ENCODE measurements at places on chromosomes 16 and 17.

DNA sequence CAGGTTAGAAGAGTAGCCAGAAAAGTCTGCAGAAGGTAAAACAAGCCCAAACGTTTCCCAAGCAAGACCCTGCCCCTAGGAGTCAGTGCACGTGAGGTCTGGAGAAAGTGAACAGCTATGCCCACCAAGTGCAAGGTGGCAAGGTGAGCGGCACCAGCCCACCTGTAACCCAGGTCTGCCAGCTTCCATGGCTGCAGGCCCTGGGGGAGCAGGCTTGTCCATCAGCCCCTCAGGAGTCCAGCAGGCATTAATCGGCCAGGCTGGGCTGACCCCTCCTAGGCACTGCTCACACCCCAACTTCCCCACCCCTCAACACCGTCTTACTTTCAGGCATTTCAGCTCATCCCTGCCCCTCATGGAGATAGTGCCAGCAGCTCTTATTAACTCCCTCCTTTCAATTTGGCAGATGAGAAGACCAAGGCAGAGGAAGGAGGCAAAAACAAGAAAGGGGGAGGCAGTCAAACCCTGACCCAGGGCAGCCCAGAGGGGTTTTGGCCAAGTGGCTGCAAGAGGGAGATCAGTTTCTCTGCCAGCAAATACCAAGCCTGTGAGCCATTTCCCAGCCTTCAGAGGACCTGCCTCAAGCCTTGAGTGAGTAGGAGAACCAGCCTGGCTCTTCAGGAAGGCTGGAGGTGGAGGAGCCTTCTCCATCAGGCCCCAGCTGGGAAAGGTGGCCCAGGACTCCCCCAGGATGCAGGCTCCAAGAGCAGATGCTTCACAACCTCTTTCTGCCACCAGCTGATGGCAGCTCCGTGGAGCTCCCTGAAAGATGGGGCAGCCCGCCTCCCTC, 14.7 kb downstream of the BEAN1 start:
- no peak for DNase-seq

DNA sequence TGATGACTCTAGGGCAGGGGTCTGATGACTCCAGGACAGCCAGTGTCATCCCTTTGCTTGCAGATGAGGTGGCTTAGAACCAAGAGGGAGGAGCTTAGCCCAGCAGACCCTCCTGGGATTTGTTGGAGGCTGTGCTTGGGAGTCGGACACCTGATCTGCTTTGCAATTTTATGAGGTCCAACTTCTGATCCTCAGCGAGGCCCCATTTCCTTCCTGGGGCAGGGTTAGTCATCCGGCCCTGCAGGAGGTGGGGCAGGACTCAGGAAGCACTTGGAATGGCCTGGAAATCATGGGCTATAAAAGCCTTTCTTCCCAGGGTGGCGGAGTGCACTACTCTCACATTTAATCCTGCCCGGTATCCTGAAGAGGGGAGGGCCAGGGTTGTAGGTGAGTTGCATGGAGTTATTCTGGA, 168.5 kb downstream of the MSI2 start:
- no peak for DNase-seq

- DNase-seq, result no peak
These were observed 276.2 kb upstream of the IRX5 start for GRCh38 chr16:54654429-54654828.

GRCh38 chr17:39084558-39084957, 66.9 kb downstream of the PLXDC1 start:
- no peak for DNase-seq

DNA sequence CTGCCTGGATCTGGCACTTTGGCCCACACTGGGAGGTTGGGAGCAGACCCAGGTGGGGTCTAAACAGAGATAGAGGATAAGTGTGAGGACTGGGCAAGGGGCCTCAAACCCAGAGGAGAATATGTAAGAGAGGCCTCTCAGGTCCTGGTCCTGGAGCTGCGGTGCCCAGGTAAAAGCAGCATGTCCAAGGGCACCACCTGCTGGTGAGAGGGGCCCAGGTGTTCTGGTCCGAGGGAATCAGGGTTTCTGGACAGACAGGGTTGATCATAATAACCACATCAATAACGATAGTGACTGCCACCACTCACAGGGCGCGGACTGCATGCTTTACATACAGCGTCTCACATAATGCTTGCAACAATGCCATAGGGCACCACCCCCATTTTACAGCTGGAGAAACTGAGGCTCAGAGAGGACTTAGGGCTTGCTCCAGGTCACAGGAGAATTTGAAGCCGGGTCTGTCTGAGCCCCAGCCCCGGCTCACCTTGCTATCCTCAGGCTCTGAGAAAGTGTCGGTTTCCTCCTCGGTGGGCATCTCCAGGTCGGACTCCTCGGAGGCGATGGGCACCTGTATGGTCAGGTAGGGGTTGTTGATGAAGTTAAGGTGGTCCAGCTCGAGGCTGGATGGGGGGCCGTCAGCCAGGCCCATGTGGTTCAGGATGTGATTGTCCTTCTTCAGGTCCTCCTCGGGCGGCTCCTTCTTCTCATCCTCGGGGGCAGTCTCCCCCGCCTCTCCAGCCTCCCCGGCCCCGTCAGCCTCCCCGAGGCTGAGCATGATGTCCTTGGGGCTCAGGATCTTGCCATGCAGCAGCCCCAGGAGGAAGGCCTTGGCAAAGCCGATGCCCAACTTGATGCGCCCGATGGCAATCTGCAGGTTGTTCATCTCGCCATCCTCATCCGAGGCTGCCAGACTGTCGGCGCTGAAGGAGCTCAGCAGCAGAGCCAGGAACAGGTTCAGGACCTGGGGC, 19.1 kb upstream of the CD79B start:
- no peak for DNase-seq

GRCh38 chr16:1938316-1938715, 4.7 kb downstream of the MSRB1 start:
- no peak for DNase-seq

DNA sequence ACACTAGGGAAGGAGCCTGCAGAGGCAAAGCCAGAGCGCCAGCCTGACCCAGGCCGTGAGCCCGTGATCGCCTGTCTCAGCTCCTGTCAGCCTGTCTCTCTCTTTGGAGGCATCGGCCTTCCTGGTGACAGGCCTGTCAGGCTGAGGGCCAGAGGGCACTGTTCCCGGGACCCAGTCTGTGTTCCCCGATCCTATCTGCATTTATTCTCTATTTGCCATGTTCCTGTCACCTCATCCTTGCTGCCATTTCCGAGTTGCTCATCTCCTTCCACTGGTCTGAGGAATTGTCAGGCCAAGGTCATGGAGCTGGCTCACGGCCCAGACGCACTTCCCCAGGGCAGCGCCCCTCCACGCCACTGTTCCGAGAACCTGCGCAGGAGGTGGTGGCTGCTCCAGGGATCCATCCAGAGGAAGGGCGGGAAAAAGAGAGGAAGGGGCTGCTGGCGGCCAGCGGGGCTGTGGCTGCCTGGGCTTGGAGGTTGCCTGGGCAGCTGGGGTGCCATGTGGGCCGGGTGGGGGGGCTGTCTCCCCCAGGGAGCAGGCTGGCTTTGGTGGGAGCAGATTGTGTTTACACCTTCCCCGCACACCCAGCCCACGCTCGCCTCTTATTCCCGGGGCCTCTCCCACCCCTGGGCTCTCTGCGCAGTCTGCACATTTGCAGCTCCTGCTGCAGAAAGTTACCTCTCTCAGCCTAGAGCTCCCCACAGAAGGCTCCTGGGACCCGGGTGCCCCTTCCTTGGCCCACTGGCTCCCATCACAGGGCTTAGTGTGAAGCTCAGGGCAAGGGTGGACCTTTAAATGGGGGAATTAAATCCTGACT, 4.9 kb downstream of the PRCD start:
- no peak for DNase-seq

DNA sequence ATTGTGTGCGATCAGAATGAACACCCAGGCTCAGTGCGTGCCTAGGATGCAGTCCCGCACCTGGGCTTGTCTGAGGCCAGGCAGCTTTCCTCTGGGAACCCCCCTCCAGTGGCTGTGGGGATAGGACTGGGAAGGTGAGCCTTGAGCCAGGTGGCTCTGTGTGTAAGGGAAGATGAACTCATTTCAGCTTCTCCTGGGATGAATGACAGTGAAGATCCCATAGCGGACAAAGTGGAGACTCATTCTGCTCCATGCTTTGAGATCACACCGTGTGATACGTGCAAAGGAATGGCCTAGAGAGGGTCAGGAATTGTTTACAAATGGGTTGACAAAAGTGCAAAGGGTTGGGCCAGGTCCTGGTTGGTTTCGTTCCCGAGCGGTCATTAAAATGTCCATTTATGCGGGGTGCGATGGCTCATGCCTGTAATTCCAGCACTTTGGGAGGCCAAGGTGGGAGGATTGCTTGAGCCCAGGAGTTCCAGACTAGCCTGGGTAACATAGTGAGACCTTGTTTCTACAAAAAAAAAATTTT, 15.8 kb downstream of the GPRC5C start:
- no peak for DNase-seq

GRCh38 chr16:49580751-49581303, 207.2 kb downstream of the C16orf78 start:
- no peak for DNase-seq

GRCh38 chr17:38449364-38449763, 21.1 kb downstream of the ARHGAP23 start:
- no peak for DNase-seq

DNA sequence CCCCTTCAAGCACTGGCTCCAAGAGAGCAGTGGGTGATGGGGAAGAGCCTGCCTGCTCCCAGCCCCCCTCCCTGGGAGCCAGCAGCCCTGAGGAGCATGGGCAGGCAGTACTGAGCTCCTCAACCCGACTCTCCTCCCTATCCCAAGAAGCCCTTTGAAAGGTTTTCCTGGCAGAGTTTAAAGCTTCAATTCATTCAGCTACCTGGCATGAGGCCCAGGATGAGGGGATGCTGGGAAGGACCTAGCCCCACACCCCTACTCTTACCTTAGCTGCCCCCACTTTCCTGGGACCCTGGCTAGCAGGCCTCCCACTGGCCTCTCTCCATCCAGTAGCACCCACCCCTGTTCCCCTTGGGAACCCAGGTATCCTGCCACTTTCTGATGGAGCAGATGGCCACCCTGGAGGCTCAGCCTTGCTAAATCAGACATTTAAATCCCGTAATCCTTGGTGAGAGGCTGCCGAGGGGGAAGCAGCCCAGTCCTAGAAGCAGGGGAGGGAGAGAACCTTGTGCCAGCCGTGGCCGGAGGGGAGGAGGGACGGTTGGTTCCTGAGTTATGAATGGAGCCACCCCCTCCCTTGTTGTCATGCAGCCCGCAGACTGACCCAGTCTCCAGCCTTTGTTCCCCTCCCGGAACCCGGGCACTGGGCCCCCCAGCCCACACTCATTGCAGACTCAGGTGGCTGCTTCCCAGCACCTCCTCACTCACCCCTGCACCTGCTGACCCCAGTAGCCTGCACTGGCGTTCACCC, 17.1 kb downstream of the ATP1B2 start:
- DNase-seq, result no peak

DNA sequence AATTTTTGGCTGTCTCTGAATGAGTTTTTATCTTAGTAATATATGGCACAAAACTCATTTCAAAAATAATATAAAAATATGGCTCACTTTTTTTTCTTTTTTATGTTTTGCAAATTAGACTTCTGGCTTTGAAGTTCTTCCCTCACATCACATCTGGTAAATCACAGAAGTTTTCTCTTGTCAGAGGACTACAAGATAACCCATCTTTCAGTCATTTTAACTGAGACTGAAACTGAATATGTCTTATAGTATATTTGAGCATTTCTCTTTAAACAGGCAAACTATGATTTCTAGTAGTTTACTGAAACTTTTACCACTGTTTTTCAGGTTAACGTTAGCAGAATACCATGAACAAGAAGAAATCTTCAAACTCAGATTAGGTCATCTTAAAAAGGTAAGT, 51.1 kb upstream of the MRC2 start:
- no peak for DNase-seq

- DNase-seq, result no peak
These were observed 8.7 kb upstream of the SLC7A5 start for GRCh38 chr16:87877942-87878507.

DNA sequence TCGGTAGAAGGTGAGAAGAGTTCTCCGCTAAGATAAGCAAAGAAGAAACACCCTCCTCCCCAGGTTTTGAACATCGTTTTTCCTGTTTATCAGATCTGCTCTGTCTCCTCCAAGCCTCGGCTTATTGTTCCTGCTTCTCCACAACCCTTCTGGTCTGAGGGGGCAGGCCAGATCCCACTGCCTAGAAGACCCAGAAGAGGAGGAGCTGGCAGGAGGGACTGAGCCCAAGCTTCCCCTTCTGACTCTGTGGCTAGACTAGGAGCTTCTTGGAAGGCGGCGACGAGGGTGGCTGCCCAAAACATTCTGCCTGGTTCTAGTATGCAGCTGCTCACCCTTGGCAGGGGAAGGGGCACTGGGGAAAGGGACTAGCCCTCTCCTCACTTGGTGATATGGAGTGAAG, 5.2 kb upstream of the HOXB5 start:
- DNase-seq, result no peak

DNA sequence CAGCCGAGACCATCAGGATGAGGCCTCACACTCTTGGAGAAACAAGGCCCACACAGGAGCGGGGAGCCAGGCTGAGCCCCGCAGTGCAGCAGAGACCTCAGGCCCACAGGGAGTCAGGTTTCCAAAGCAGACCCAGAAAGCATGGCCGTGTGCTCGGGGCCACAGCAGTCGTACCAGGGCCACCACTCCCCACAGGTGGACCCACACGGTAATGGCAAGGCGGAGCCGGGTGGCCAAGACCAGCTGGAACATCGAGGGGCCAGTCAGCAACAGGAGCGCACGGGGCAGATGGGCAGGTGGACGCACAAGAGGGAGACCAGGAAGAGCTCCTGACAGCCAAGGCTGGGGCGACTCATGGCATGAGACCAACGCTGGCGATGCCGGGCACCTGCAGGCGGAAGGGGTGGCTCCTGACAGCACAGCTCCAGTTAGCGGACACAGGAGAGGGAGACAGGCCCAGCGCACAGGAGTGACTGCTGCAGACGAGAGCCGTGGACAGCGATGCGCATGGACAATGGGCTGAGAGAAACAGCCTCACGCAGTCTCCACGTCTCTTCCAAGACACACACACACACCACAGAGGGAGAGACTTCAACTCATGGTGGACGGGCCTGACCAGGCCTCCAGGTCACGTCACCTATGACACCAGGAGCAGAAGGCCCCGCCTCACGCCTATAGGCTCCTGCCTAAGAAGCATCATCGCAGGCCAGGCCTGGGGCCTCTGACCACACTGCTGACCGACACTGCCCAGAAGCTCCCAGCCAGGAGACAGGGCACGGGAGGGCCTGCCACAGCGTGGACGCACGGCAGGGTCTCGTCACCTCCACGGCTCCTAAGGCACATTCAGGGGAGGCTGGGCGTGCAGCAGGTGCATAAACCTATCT, 58.6 kb downstream of the ZNF778 start:
- no peak for DNase-seq

GRCh38 chr17:42639525-42640113, 19.5 kb upstream of the TUBG2 start:
- DNase-seq, result no peak

DNA sequence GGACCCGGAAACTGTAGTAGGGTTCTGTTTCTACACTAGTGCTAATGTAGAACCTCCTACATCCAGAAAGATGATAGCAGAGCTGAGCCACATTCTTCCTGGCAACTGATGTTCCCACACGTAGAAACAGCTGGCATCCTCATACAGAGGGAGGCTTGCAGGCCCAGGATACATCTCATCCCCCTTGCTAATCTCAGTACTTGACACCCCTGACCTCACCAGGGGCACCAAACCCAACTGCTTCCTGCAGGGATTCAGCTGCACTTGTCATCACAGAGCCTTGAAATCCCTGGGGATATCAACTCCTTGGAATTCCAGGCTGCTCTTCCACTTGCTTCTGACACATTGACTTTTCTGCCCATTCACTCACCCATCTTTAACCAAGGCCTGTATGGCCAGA, 75.2 kb upstream of the HSBP1 start:
- no peak for DNase-seq
